ENCODE measurements at places on chromosomes 5 and 9.

GRCh38 chr5:132019857-132020555, 8.5 kb upstream of the ACSL6 start:
- DNase-seq = no peak

- DNase-seq = no peak
These were observed 33.5 kb downstream of the FAF2 start for GRCh38 chr5:176481711-176482110.

- DNase-seq = no peak
These were observed 117.7 kb downstream of the STARD4 start for GRCh38 chr5:111394586-111394985.

- no peak for DNase-seq
These were observed 49.2 kb downstream of the TIMD4 start for GRCh38 chr5:156913719-156914370.

DNA sequence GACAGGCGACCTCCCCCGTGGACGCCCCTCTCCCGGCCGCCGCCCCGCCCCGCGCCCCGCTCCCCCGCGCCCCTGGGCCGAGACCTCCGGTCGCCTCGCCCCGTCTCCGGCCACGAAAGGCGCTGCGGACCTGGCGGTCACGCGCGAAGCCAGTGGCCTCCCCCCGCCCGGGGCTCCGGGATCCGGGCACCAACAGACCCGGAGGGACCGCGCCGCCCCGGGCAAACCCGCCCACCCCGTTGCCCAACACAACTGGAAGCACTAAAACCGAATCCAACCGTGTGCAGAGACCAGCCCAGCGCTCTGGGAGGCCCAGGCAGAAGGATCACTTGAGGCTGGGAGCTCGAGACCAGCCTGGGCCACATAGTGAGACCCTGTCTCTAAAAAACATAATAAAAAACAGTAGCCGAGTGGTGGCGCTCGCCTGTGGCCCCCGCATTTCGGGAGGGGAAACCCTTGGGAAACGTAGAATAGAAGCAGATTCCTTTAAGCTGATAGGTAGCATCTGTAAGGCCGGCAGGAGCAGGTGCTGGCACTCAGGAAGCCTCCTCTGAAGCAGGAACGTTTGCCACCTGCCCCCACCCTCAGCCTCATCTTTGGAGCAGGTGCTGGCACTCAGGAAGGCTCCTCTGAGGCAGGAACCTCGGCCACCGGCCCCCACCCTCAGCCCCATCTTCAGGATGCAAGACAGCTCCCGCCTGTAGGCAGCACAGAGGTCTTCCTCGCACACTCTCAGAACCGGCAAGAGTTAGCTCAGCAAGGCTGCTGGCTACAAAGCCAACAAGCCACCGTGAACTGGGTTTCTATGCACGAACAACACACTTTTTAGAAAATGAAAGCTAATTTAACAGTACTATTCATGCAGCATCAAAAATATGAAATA, 4.6 kb upstream of the SLC9A3 start:
- no peak for DNase-seq

DNA sequence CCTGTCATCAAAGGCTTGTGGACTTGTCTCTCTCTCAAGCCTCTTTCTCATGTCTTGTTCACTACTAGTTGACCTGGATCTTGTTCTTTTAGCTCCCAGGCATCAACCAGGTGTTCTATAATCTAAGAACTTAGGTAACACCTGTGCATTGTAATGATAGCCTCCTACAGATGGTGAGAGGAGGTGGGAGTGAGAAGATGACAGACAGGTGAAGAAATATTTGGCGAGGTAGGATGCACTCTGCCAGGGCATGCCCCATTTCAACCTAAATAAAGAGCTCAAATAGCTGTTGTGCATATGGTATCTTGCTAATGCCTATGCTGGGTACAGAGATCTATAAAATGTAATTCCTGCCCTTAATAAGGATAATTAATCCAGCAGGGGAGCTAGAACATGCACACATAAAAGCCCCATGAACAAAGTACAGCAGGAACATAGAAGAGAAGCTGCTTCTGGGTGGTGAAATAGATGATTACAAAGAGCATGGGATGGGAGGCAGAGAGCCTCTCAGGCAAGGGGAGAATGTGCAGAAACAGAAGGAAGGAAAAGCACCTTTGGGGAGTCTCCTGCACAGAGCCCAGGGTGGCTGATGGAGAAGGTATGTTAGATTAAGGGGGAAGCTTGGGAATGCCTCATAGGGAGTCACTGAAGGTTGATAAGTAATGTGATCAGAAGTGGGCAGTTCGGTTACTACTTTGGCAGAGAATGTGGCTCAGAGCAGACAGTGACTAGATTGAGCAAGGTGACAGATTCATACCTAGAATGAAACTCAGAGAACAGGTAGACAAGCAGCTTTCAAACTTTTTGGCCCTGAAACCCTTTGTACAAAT, 28.0 kb upstream of the PLIN2 start:
- no peak for DNase-seq

DNA sequence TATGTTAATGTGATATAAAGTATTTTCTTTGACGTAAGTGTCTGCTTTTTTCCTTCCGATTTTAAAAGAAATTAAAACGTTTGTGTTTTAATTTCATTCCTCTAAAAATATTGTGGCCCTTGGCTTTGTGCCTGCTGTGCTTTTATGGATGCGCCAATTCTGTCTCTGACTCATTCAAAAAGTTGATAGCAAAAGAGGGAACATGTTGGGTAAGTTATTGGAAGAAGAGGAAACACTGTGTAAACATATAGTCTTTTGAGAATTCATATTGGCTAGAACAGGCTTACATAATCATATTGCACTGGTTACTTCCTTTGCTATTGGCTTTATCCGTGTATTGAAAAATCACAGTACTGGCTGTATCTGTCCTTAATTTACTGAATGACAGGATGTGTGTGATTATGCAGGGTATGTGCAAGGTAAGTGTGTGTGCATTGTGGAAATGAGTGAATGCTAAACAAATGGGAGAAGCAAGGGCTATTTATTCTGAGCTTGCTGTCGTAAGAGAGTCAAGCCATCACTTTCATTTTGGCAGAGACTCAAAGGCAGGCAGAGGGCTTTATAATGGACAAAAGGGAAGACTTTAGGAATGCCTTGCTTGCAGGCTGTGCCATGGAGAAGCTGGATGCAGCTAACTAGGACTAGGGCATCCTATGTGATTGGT, 67.8 kb downstream of the SGCD start:
- no peak for DNase-seq

- DNase-seq = no peak
These were observed 13.0 kb upstream of the SCGB3A1 start for GRCh38 chr5:180604271-180604670.

- no peak for DNase-seq
These were observed 49.5 kb upstream of the RORB start for GRCh38 chr9:74447451-74448193.

- DNase-seq = no peak
These were observed 180.7 kb upstream of the PTGER4 start for GRCh38 chr5:40499007-40499406.

GRCh38 chr5:142966121-142966420, 195.9 kb downstream of the ARHGAP26 start:
- no peak for DNase-seq

- DNase-seq = no peak
These were observed 174.2 kb upstream of the TBC1D2 start for GRCh38 chr9:98429613-98430012.
